ENCODE measurements at places on chromosomes 7 and 10.

DNA sequence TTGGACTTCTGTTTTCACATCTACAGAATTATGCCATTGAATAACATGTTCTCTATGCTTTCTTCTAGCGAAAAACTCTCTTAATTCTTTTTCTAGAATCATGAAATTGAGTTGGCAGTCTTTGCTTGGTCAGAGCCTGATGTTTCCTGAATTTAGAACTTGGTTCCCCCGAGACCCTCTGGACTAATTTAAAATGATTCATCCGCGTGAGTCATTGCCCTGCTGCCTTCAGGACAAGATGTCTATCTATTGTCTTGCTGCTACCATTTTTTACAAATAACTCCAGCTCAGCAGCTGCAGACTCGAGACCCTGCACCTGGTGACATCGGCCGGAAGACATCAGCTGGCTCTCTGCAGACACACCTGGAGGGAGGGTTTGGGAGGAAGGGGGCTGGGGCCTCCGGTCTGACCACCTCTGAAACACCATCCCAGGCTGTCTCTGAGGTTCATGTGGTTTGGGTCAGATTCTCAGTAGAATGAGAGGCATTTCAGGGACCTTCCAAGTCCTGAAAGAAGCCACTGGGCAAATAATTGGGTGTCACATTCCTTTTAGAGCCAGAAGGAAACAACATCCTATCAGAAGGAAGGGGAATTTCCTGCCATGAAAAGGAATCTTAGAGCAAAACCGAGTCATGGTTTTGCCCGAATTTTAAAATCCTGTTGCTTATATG is 20.9 kb upstream of the KLF6 start:
- H3K4me3 ChIP-seq, result peak overlapping the region; percentile 77
- DNase-seq, result no peak
- H3K4me1 ChIP-seq, result peaks cover 57% of the 10 kb centered on the region
- no peaks in the 10 kb centered on the region for H3K27me3 ChIP-seq
- H3K27ac ChIP-seq, result peak overlapping the region; percentile 98
- no peaks in the 10 kb centered on the region for H3K36me3 ChIP-seq

- no peaks in the 10 kb centered on the region for H3K27me3 ChIP-seq
- peak overlapping the region; percentile 95 for H3K27ac ChIP-seq
- H3K4me1 ChIP-seq, result peaks cover 27% of the 10 kb centered on the region
- peak; percentile 47 for DNase-seq
Measured at GRCh38 chr7:82677493-82677892, 233.9 kb upstream of the CACNA2D1 start.

- no peak overlapping the region for H3K27ac ChIP-seq
- no peaks in the 10 kb centered on the region for H3K27me3 ChIP-seq
- H3K4me3 ChIP-seq, result no peak overlapping the region
- peaks cover 23% of the 10 kb centered on the region for H3K36me3 ChIP-seq
Measured at GRCh38 chr7:7819442-7820247, 101.2 kb upstream of the RPA3 start.

GRCh38 chr10:10462151-10462941 is 555.3 kb upstream of the CELF2 start:
- H3K4me1 ChIP-seq, result no peaks in the 10 kb centered on the region
- no peak for DNase-seq
- H3K36me3 ChIP-seq, result no peaks in the 10 kb centered on the region
- H3K4me3 ChIP-seq, result no peak overlapping the region
- H3K27me3 ChIP-seq, result peaks cover 2% of the 10 kb centered on the region

DNA sequence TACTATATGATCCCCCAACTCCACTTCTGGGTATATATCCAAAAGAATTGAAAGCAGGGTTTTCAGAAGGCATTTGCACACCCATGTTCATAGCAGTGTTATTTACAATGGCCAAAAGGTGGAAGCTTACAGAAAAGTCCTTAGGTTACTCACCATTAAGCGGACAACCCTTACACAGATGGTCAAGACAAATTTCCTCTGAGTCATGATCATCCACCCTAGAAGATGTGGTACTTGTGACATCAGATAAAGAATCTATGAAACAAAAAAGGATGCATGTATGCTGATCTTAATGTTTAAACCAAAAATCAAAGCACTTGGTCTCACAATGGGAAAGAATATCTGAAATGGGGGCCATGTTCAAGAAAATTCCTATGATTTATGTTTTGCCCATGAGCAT is 31.1 kb downstream of the ZC3HAV1 start:
- no peak overlapping the region for H3K4me3 ChIP-seq
- H3K27ac ChIP-seq, result no peak overlapping the region
- peaks cover 50% of the 10 kb centered on the region for H3K36me3 ChIP-seq
- H3K4me1 ChIP-seq, result peaks cover 64% of the 10 kb centered on the region
- no peak for DNase-seq

DNA sequence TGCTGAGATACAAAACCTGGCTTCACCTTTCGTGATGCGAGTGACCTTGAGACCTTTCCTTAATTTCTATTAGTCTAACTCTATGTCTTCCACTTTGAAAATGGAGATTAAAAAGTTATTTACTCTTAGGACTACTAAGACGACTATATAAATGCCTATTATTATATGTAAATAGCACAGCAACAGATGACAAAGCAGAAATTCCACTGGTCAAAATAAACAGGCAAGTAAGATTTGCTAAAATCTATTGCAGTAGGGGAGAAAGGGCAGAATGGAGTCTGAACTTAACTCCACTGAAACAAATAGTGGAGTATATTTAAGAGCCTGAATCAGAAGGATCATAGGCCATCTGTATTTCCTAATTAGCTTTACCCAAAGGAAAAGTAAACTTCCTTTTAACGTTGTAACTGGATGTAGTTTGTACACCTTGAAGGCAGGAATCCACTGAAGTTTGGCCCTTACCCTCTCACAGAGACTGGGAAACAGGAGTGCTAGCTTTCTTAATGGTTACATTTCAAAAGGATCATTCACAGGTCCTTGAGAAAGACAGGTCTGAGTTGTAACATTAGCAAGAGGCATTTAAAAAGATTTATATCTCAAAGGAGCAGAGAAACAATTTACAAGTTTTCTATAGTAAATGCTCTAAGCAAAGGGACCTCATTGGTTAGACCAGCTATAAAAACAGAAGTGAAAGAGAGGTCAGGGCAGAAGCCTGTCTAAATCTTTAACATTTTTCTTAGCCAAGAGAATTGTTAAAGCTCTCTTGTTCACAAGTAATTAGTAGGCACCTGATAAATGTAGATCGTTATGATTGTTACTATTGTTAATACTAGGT is 332.5 kb downstream of the ZWINT start:
- no peak overlapping the region for H3K4me3 ChIP-seq
- H3K4me1 ChIP-seq, result no peaks in the 10 kb centered on the region
- no peaks in the 10 kb centered on the region for H3K36me3 ChIP-seq
- DNase-seq, result no peak

- H3K4me3 ChIP-seq, result no peak overlapping the region
- H3K27me3 ChIP-seq, result peaks cover 2% of the 10 kb centered on the region
- no peaks in the 10 kb centered on the region for H3K4me1 ChIP-seq
- DNase-seq, result no peak
- H3K36me3 ChIP-seq, result no peaks in the 10 kb centered on the region
- no peak overlapping the region for H3K27ac ChIP-seq
Measured at GRCh38 chr7:32020551-32021159, 49.6 kb downstream of the PDE1C start.

DNA sequence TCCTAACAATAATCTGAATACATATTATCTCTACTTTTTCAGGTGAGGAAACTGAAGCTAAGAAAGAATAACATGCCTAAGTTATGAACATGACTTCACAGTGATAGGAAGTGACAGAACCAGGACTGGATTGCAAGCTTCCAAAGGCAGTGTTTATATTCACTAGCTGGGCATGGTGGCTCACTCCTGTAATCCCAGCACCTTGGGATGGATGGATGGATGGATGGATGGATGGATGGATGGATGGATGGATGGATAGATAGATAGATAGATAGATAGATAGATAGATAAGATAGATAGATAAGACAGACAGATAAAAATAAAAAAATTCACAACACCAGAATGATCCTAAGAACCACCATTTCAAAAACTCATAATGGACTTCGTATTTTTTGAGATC is 18.2 kb upstream of the JMJD1C start:
- no peak for DNase-seq
- peaks cover 6% of the 10 kb centered on the region for H3K36me3 ChIP-seq
- no peaks in the 10 kb centered on the region for H3K27me3 ChIP-seq
- H3K4me1 ChIP-seq, result peaks cover 4% of the 10 kb centered on the region
- H3K27ac ChIP-seq, result no peak overlapping the region
- H3K4me3 ChIP-seq, result no peak overlapping the region

- H3K27ac ChIP-seq, result no peak overlapping the region
- no peak overlapping the region for H3K4me3 ChIP-seq
- peaks cover 2% of the 10 kb centered on the region for H3K36me3 ChIP-seq
Measured at GRCh38 chr10:30238836-30239235, 110.2 kb downstream of the MTPAP start.

DNA sequence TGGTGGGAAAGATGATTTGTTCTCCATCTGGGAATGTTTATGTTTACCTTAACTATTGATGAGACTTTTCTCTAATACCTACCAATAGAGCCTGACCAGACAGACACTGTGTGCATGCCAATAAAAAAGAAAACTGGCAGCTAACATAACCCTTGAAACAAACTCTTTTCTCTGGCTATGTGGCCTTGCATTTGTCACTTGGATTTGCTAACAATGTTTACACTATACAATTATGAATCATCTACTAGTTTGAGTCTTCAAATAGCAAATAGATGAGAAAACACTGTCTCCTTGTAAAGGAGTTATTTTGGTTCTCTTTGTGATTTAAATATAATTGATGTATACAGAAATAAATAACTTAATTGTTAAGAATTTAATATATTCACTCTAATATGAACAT is 273.1 kb downstream of the SEMA3D start:
- no peak overlapping the region for H3K4me3 ChIP-seq
- H3K27ac ChIP-seq, result no peak overlapping the region
- no peaks in the 10 kb centered on the region for H3K36me3 ChIP-seq
- no peaks in the 10 kb centered on the region for H3K27me3 ChIP-seq

DNA sequence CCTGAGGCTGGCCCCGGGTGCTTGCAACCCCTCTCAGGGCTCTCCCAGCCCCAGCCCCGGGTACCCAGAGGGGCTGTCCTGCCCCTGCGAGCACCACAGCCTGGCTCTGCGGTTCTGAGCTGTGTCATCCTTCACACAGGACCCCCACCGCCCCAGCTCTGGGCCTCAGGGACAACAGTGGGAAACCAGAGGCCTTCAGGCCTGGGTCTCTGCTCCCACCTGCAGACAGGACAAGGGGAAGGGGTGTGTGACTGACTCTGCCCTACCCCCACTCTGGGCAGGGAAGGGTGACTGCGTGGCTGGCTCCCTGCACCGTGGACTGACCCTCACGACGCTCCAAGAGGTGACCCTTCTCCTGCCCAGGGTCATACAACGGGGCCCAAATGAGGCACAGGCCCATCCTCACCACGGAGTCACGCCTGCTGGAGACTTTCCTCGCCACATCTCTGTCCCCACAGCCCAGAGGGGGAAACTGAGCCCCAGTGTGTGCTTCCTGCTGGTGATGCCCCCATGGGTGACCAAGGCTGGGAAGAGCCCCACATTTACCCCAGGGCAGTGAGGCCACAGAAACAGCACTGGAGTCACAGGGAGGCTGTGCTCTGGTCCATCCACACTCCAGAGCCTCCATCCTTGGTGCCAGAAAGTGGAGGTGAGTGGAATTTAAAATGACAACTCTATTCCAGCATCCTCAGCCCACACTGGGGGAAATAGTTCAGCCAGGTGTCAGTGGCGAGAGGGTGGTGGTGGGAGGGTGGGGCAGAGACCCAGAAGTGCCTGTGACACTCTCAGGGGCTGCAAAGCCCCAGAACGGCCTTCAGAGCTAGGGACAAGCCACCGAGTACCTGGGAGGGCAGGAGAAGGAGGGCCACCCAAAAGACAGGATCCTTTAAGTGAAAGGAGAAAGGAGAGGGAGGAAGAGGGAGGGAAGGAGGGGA is 13.6 kb downstream of the CAMK2B start:
- H3K27me3 ChIP-seq, result peaks cover 27% of the 10 kb centered on the region
- DNase-seq, result no peak
- no peak overlapping the region for H3K27ac ChIP-seq
- H3K4me3 ChIP-seq, result no peak overlapping the region
- peaks cover 5% of the 10 kb centered on the region for H3K4me1 ChIP-seq
- H3K36me3 ChIP-seq, result no peaks in the 10 kb centered on the region

DNA sequence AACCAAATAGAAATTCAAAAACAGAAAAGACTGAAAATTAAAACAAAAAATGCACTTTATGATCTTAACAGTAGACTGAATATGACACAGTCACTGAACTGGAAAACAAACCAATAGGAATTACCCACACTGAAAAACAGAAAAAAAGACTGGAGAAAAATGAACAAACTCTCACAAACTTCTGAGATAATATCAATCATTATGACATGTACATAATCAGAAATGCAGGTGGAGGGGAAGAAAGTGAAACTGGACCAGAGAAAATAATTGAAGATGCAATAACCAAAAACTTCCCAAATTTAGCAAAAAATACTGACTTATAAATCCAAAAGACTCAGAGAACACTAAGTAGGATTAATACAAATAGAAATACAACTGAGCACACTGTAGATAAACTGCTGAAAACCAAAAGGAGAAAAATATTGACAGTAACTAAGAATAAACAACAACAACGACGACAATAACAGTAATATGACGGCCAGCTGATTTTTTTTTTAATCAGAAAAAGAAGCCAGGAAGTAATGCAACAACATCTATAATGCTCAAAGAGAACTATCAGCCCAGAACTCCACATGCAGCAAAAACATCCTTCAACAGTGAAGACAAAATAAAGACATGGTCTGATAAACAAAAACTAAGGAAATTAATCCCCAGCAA is 108.1 kb downstream of the ZFAND4 start:
- H3K36me3 ChIP-seq, result peaks cover 18% of the 10 kb centered on the region
- no peak overlapping the region for H3K4me3 ChIP-seq
- no peak overlapping the region for H3K27ac ChIP-seq

- peaks cover 31% of the 10 kb centered on the region for H3K27me3 ChIP-seq
- H3K36me3 ChIP-seq, result no peaks in the 10 kb centered on the region
- no peak for DNase-seq
- no peaks in the 10 kb centered on the region for H3K4me1 ChIP-seq
Measured at GRCh38 chr10:104449391-104449790, 95.8 kb downstream of the CFAP58 start.

- H3K27ac ChIP-seq, result no peak overlapping the region
- H3K4me1 ChIP-seq, result no peaks in the 10 kb centered on the region
- H3K27me3 ChIP-seq, result no peaks in the 10 kb centered on the region
- H3K36me3 ChIP-seq, result peaks cover 2% of the 10 kb centered on the region
- no peak for DNase-seq
- no peak overlapping the region for H3K4me3 ChIP-seq
Measured at GRCh38 chr7:68207676-68208075, 1211.0 kb downstream of the TYW1 start.

- H3K36me3 ChIP-seq, result no peaks in the 10 kb centered on the region
- H3K4me3 ChIP-seq, result peak overlapping the region; percentile 49
- no peak for DNase-seq
- peaks cover 50% of the 10 kb centered on the region for H3K4me1 ChIP-seq
Measured at GRCh38 chr10:102633287-102633686, 11.0 kb upstream of the TRIM8 start.

GRCh38 chr7:26381476-26382353 is 90.1 kb downstream of the SNX10 start:
- no peak overlapping the region for H3K4me3 ChIP-seq
- H3K27me3 ChIP-seq, result peaks cover 36% of the 10 kb centered on the region
- H3K4me1 ChIP-seq, result peaks cover 6% of the 10 kb centered on the region
- no peak overlapping the region for H3K27ac ChIP-seq

All from activated naive CD8-positive, alpha-beta T cell treated with anti-CD3 and anti-CD28 coated beads, Interleukin-2, amount 10 ng/mL, durations not matched to agents 7 days and 5 days (primary cell).